ENCODE measurements at places on chromosomes 1 and 21.

DNA sequence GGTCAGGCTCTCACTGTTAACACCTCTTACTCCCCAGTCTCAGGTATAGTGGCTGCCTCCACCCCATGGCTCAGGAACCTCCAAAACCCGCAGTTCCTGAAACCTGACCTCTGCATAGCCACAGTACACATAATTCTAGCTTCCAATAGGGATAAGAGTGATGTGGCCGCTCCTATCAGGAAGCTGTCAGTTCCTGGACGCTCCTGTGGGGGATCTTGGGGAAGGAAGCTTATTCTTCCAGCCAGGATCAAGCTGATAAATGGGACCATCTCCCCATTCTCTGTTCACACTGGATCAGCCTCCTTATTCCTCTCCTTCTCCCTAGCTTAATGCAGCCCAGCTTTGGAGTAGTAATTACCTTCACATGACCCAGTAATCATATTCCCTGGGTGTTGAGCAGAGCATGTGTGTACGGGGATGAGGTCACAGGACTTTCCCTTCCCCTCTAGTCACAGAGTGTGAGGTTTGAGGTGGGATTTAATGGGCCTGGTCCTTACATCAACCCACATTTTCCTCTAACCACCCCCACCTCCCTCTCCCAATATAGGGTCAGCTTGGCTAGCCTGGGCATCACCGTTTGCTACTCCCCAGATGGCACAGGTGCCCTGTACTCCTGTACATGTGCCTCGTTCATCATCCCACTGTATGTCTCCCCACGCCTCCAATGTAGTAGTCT lies 7.0 kb upstream of the POU3F1 start:
- no peak for DNase-seq

DNA sequence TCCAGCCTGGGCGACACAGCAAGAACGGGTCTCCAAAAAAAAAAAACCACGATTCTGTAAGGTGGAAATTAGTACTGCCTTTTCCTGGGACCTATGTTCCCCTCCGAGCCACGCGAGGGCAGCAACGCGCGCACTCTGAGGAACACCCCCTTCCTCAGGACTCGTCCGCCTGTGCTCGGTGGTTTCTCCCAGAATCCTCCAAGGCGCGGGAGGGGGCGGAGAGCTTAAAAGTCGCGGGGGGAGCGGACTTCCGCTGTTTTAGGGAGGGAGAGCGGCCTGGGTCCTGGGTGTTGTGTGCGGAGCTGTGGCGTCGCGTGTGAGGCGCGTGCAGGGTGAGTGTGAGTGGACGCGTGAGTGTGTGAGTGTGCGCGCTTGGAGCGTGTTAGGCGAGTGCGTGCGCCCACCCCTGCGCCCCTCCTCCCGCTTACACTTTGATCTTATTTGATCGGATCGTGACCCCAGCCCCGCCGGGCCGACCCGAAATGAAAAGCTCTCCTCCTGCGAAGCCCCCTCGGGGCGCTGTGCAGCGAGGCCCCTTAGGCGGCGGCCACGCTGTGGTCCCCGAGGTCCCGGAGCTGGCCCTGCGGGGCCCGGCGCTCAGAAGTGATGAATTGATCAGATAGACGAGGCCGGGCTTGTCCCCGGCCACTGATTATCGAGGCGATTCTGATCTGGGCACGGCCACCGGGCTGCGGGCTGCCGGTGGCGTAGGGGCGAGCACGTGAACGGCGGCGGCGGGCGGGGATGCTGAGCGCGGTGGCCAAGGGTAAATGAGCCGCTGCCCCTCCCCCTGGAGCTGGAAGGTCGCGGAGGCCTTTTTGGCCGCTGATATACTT lies 9.6 kb downstream of the TMEM167B start:
- DNase-seq, result peak; percentile 95

- no peak for DNase-seq
These were observed 6.2 kb upstream of the FYB2 start for GRCh38 chr1:56825436-56825835.

DNA sequence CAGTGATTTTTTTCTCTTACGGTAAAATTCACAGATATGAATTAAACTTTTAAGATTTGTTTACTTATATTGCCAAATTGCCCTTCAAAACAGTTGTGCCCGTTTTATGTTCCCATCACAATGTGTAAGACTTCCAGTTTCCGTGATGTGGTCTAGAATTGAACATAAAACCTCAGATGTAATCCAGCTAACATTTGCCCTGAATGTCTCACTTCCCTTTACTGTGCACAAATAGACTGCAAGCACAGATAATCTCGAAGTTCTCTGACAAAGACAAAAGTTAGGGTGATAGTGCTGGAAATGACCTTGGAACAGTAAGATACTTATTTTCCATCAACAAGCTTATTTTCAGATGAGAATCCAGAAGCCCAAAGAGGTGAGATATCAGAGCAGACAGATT lies 177.5 kb downstream of the ZZZ3 start:
- DNase-seq, result no peak

GRCh38 chr1:192235127-192235526 lies 76.9 kb downstream of the RGS18 start:
- no peak for DNase-seq

DNA sequence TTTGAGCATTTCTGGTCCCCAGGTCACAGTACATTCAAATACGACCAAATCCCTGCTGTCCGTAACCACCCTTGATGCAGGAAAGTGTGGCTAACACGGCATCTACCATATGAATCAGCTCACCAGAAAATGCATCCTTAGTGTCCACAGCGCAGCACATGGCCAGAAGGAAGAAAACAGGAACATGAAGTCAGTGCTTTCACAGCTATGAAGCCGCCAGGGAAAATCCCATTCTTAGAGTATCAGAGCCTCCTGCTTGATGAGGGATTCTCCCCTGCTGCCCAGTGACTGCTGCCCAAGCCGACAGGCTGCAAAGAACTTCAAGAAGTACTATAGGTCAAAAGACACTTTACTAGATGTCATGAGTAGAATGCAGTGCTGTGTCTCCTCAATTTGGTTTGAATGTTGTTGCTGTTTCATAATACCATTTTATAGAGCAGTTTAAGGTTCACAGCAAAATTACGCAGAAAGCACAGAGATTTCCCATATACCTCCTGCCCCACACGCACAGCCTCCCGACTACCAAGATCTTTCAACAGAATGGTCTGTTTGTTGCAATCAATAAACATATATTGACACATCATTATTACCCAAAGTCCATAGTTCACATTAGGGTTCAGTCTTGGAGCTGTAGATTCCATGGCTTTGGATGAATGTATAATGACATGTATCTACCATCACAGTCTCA lies 14.5 kb downstream of the TIAM1 start:
- DNase-seq, result no peak

DNA sequence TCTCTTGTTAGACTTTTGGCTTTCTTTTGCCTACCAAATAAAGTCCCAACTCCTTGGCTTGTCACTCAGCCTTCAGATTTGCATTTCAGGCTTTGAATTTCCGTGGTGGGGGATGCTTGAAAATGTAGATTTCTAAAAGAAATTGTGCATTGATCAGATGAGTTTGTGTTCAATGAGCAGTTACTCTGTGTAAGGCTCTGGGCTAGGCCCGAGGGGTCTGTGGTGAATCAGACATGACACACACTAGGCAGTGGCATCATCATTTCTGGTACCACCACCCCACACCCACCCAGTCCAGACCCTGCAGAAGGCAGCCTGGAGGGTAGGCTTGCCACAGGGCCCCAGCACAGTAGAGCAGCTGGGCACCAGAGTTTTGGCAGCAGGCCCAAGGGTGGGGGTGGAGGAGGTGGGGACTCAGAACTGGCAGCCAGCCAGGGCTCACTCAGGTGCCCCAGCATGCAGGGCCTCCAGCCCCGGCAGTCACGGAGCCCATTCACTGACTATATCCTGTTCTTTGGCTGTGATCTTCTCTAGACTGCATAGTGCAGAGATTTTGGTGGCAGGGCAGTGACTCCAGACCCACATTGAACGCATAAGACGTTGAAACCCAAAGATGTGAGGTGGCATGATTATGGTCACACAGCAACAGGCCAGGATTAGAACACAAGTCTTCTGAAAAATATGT lies 97.2 kb upstream of the ARTN start:
- peak; percentile 61 for DNase-seq

GRCh38 chr1:60833173-60833572 lies 249.2 kb upstream of the NFIA start:
- DNase-seq, result no peak

DNA sequence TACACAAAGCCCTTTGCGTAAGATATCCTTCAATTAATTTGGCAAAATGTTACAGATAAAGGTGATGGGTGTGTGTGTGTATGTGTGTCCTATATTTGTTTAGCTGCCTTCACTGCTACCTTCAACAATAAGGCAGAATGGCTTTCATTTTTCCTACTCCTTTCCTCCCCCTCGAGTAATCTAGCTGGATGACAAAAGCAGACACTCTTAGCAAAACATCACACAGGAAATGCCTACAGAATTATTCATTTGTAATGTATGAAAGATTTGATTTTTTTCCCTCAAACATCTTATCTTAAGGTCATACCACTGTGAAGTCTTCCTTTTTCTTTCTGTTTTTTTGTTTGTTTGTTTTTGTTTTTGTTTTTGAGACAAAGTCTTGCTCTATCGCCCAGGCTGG lies 10.6 kb downstream of the PTPN22 start:
- DNase-seq, result no peak

- DNase-seq, result no peak
These were observed 28.3 kb upstream of the VPS13D start for GRCh38 chr1:12201352-12202189.

GRCh38 chr1:238336531-238336930 lies 445.8 kb upstream of the ZP4 start:
- no peak for DNase-seq

- DNase-seq, result peak; percentile 51
These were observed 3.6 kb upstream of the CYB561D1 start for GRCh38 chr1:109490029-109490933.

GRCh38 chr1:21323091-21323490 lies 32.8 kb upstream of the ECE1 start:
- DNase-seq, result no peak

GRCh38 chr21:40729761-40730425 lies 117.1 kb downstream of the DSCAM start:
- DNase-seq, result no peak

GRCh38 chr1:162537216-162537615 lies 24.3 kb upstream of the UAP1 start:
- no peak for DNase-seq

- DNase-seq, result peak; percentile 32
These were observed 3.3 kb downstream of the KLHL21 start for GRCh38 chr1:6599141-6599975.

- no peak for DNase-seq
These were observed at the start of gene DLGAP3 for GRCh38 chr1:34929497-34929852. TSS of gene DLGAP3 (minus strand) at chr1:34929650. CDS start at chr1:34905383, 24,267 bp downstream.

GRCh38 chr1:77845951-77846350 lies 42.5 kb upstream of the NEXN start:
- DNase-seq, result no peak

DNA sequence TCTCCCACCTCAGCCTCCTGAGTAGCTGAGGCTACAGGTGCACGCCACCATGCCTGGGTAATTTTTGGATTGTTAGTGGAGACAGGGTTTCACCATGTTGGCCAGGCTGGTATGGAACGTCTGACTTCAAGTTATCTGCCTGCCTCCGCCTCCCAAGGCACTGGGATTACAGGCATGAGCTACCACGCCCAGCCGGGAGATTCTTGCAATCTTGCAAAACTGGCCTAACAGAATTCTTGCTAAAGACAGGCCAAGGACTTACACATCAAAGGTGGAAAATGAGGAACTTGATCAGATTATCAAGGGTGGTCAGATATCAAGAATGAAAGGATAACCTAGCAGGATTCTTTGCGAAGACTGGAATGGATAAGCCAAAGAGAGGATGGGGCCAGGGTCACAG lies 98.3 kb upstream of the TIAM1 start:
- DNase-seq, result no peak

GRCh38 chr1:232493869-232494268 lies 136.1 kb downstream of the SIPA1L2 start:
- no peak for DNase-seq

DNA sequence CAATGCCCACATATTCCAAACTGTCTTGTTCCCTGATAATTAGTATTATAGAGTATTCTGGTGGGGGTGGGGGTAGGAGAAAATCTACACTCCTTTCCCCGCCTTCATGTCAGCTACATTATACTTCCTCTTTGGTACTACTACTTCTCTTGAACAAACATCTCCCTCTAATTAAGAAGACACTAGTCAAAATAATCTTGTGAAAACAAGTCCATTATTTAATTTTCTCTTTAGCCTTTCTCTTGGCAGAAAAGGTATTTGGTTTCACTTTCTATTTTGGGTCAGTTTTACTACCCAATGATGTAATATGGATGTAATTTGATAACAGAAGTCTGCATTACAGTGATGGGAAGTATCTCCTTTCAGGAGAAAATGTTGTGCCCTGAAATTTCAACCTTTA lies 22.5 kb downstream of the NTMT2 start:
- no peak for DNase-seq

- no peak for DNase-seq
These were observed 31.2 kb upstream of the FASLG start for GRCh38 chr1:172627702-172628101.

GRCh38 chr21:34989337-34990151 lies 59.6 kb downstream of the RUNX1 start:
- DNase-seq, result no peak

GRCh38 chr1:18452550-18452949 lies 28.2 kb upstream of the KLHDC7A start:
- no peak for DNase-seq
